ENCODE measurements at places on chromosomes 7 and 10.

DNA sequence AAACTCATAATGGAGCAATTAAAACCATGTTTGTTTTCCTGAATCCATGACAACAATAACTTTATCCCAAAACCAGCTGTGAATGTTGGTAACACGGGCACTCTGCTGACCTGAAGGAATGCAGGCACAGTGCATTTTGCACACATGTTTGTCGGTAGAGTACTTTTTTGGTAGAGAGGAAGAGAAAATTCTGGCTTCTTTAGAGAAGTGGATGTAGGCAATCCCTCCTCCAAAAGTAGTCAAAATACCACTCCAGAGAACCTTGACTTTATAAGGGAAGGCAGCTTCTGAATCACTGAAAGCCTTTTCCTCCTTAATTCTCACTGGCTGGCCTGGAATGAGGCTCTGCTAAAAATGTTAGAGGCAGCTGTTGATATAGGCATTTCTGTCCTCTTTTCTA, 15.8 kb upstream of the ACTA2 start:
- no peak for DNase-seq

- no peak for DNase-seq
These were observed 469.9 kb downstream of the GALNT17 start for GRCh38 chr7:71601851-71602250.

DNA sequence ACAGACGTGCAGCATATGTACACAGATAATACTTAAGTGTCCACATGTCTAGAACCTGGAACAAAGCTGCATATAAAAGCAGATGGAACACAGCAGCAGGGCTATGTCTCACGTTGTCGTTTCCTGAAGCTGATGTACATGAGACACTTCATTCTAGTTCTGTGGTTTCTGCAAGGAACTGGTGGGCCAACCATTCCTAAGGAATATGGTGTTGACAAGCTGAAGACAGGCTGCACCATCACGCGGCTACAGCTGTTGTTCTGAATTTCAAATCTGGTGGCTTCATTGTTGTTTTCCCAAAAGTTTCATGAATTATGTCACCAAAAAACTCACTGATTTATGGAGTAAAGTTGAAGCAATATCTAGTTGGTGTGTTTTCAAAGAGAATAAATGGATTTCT, 33.7 kb downstream of the PRKAG2 start:
- DNase-seq = no peak

DNA sequence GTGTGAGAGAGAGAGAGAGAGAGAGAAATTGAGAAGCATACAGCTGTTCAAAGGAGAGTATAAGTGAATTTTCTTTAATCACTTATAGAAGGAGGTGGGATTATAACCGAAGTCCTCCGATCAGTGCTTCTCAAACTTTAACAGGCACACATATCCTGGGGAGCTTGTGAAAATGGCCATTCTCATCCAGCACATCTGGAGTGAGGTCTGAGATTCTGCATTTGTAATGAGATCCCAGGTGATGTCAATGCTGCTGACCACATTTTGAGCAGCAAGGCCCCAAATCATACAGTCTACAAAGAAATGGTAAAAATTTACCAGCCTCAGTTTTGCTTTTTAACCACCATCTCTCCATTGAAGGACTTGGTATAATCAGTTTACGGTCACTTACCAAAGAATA, 219.0 kb downstream of the PTEN start:
- no peak for DNase-seq

DNA sequence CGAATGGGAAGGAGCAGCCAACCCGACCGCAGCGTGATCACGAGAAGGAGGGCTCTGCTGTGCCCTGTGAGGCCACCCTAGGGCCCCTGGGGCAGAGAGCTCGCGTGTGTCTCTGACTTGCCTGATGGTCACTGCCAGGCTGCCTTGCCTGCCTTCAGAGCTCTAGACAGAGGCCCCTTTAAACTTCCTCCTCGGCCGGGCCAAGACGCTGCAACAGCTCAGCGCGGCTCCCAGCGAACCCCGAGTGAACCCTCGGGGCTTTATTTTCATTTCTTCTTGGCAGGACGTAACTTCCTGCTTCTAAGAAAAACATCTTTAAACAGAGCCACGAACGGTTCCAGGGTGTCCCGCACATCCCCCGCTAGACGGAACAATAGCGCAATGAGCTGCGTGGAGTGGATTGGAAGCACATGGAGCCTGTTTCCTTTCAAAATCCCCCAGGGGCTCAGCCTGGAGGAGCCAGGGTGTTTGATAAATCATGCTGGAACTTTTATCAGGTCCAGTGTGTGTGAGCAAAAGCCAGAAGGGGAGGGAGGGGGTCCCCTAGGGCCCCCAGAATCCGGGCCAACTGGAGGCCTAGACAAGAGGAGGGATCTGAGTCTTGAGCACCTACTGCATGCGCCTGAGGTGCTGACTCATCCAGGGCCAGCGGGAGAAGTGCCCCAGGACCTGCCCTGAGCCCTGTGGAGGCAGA, 134.1 kb upstream of the GDF10 start:
- peak; percentile 76 for DNase-seq

- no peak for DNase-seq
These were observed 11.9 kb downstream of the FLNC start for GRCh38 chr7:128841921-128842673.

Data from pons (tissue), 1 donor.